ENCODE measurements at places on chromosomes 1 and 21.

GRCh38 chr1:48692235-48692634, 84.5 kb downstream of the BEND5 start:
- DNase-seq = no peak

GRCh38 chr1:20290624-20291597, at the start of gene VWA5B1:
TSS of gene VWA5B1 (plus strand) at chr1:20290875. CDS start at chr1:20310602, 19,727 bp downstream.
- DNase-seq = no peak

DNA sequence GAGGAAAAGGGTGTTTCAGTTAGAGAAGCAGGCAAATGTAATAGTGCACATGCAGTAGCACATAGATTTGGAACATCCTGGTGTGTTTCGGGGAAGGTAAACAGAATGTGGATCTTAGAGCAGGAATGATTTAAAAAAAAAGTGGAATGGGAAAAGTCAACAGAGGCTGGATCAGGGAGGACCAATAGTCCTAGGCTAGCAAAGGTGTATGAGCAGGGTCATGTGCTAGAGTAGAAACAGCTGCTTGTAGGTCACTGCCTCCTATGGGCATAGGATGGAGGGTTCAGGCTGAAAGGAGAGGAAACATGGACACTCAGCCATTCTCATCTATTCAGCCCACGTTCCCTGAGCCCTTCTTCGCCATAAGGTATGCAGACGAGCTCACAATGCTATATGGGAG, 3.7 kb upstream of the KPNA6 start:
- DNase-seq = no peak

GRCh38 chr1:51519865-51520699, 1.0 kb upstream of the EPS15 start:
- no peak for DNase-seq

- no peak for DNase-seq
Measured at GRCh38 chr1:227745568-227746265, 10.5 kb downstream of the SNAP47 start.

- DNase-seq = no peak
Measured at GRCh38 chr1:33008051-33008914, 28.4 kb downstream of the AK2 start.

- no peak for DNase-seq
Measured at GRCh38 chr1:70051926-70052325, 153.5 kb downstream of the LRRC40 start.

- no peak for DNase-seq
Measured at GRCh38 chr1:92487078-92487605, 417 bp upstream of the GFI1 start.

GRCh38 chr21:35924714-35925301, 135.5 kb downstream of the SETD4 start:
- no peak for DNase-seq

GRCh38 chr21:14589855-14590563, 43.9 kb upstream of the SAMSN1 start:
- no peak for DNase-seq

- no peak for DNase-seq
Measured at GRCh38 chr1:114155706-114156105, 2.0 kb upstream of the SYT6 start.

DNA sequence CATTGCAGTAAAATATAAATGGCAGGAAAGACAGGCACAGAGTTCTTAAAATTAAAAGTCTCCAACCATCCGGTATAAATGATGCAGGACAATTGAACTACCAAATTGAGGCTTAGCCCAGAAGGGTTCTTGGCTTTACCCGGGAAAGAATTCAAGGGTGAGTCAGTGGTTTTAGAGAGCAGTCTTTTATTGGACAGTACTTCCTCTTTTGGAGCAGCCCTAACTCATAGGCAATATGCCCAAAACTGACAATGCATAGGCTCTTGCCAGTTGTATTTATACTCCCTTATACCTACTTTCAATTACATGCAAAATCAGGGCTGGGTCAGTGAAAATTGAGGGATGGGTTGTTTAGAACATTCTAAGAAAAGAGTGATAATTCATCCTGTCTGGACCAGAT, 1628.9 kb upstream of the PRMT6 start:
- no peak for DNase-seq

- DNase-seq = no peak
Measured at GRCh38 chr1:151474745-151475144, 15.5 kb upstream of the POGZ start.

DNA sequence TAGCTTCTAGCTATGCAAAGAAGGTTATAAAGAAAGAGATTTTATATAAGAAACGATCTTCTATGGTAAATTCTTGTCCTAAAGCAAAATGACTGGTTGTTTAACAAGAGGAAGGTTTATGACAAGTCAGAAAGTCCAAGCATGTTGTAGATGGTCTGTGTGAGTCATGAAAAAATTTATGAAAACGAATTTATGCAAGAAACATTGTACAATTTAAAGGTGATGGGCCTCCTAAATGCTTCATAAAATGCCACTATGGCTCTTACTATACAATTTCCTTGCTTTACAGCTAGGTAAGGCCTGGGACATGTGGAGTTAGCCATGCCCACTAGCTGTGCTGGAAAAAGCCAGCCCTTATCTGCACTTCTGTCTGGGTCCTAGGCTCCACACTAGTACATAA, 125.4 kb downstream of the PTGER3 start:
- DNase-seq = no peak

GRCh38 chr1:232259333-232259732, 370.6 kb downstream of the SIPA1L2 start:
- DNase-seq = no peak

- no peak for DNase-seq
Measured at GRCh38 chr1:38724160-38725131, 135.1 kb downstream of the RRAGC start.

DNA sequence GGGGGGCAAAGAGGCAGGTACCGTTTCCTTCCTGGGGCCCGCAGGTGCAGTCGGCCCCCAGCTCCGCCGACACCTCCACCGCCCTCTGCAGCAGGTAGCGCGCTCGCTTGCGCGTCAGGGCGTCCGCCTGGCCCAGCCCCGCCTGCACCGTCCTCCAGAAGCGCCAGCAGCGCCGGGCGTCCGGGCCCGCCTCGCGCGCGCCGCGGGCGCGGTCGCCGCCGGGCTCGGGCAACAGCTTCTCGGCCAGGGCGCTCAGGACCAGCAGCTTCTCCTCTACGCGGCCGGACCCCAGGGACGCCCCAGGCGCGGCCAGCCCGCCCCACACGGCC, 863 bp downstream of the TARBP1 start:
- no peak for DNase-seq

- no peak for DNase-seq
Measured at GRCh38 chr1:100028765-100029164, 59.0 kb downstream of the SLC35A3 start.

Measured in AG09319 (cell line).